ENCODE measurements at places on chromosomes 1 and 21.

- no peak overlapping the region for H3K27ac ChIP-seq
- no peaks in the 10 kb centered on the region for H3K27me3 ChIP-seq
- H3K4me3 ChIP-seq = no peak overlapping the region
- peaks cover 20% of the 10 kb centered on the region for H3K4me1 ChIP-seq
- peaks cover 47% of the 10 kb centered on the region for H3K36me3 ChIP-seq
- DNase-seq = no peak
Measured at GRCh38 chr1:221739018-221739676, 2.7 kb downstream of the DUSP10 start.

DNA sequence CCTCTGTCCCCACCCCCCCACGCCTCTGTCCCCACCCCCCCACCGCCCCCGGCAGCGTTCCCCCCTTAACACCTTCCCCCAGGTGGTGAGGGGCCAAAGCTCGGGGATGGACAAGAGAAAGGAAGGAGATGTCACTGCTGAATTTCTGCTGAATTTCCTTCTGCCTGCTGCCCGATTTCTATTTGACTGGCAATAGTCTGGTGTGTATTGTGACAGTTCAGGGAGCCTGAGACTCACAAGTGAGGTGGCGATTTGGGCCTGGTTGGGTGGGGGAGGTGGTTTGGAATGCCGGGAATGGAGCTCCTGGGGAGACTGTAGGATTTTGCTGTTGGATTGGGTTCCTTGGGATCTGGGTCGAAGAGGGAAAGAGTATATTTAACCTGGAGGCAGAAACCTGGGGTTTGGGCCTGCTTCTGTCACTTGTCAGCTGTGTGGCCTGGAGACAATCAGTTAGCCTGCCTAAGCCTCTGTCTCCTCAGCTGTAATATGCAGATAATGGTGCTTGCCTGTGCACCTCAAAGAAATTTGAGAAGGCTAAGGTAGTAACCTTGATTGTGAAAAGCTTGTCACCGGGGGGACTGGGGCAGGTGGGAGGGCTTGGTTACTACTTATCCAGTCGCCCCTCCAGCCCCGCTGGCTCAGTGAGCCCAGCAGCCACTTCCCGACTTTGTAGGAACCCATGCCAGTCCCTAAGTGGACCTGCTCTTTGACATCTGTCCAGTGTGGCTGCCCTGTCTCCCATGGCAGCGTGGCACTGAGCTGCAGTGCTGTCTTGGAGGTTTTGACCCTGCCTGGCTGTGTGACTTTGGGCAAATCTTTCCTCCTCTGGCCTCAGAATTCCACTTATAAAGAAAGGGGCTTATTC, 7.7 kb upstream of the LMNA start:
- no peak for DNase-seq
- peak overlapping the region; percentile 75 for H3K4me3 ChIP-seq
- H3K27me3 ChIP-seq = peaks cover 23% of the 10 kb centered on the region
- peaks cover 2% of the 10 kb centered on the region for H3K36me3 ChIP-seq
- peaks cover 42% of the 10 kb centered on the region for H3K4me1 ChIP-seq

- DNase-seq = no peak
- no peak overlapping the region for H3K27ac ChIP-seq
- no peak overlapping the region for H3K4me3 ChIP-seq
- H3K36me3 ChIP-seq = no peaks in the 10 kb centered on the region
- no peaks in the 10 kb centered on the region for H3K4me1 ChIP-seq
Measured at GRCh38 chr1:2452201-2452931, 23.7 kb upstream of the PLCH2 start.

DNA sequence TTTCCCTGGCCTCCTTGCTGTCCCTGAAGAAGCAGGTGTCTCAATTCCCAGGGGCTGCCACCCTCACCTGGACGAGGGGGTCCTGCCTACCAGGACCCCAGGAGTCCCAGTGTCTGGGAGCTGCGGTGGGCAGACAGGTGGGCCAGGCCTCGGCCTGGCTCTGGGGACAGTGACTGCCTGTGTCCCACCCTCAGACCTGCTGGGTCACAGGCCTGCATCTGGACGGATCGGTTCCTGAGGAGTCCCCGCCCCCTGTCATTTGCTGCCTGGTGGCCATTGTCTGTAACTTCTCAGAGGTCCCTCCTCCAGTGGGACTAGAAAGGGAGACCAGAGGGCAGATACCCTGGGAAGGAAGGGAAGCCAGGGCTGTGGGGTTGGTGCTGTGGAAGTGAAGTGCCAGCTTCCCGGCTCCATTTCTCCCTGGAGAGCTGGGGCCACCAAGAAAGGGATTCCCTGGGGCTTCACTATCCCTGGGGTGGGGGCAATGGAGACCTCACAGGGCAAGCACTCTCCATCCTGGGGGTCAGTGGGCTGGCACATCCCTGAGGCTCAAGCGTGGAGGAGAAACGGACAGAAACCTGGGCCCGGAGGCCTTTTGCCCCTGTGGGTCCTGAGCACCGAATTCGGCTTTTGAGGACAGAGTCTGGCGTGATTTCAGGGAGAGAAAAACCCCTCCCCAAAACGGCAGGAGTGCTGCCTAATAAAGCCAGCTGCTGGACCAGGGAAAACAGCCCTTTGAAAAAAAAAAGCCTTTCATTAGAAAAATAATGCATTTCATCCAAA, 157.3 kb downstream of the PEX14 start:
- no peak overlapping the region for H3K4me3 ChIP-seq
- DNase-seq = no peak
- no peaks in the 10 kb centered on the region for H3K4me1 ChIP-seq
- no peaks in the 10 kb centered on the region for H3K36me3 ChIP-seq
- no peak overlapping the region for H3K27ac ChIP-seq
- H3K27me3 ChIP-seq = no peaks in the 10 kb centered on the region

- no peaks in the 10 kb centered on the region for H3K36me3 ChIP-seq
- no peak for DNase-seq
- H3K27ac ChIP-seq = no peak overlapping the region
- H3K27me3 ChIP-seq = peaks cover 10% of the 10 kb centered on the region
- H3K4me3 ChIP-seq = no peak overlapping the region
Measured at GRCh38 chr1:55309786-55310504, 94.8 kb upstream of the USP24 start.

GRCh38 chr1:236750928-236751327, 44.2 kb upstream of the MTR start:
- no peak overlapping the region for H3K4me3 ChIP-seq
- no peak overlapping the region for H3K27ac ChIP-seq
- no peaks in the 10 kb centered on the region for H3K4me1 ChIP-seq
- peaks cover 4% of the 10 kb centered on the region for H3K27me3 ChIP-seq
- no peaks in the 10 kb centered on the region for H3K36me3 ChIP-seq

DNA sequence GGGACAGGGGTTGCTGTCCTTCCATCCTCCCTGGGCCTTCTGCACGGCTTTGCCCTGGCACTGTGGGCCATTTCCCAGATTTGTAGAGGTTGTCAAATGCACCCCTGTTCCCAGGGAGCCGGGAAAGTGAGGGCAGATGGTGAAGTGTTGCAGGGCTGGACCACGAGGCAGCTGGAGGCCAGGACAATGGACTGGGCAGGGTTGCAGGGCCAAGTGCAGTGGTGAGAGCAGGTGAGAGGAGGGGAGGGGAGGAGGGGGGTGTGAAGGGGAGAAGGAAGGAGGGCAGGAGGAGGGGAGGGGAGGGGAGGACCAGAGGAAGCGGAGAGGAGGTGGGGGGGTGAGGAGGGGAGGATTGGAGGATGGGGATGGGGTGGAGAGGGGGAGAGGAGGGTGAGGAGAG, 443.9 kb downstream of the CAMTA1 start:
- DNase-seq = no peak
- no peaks in the 10 kb centered on the region for H3K27me3 ChIP-seq
- no peaks in the 10 kb centered on the region for H3K4me1 ChIP-seq
- no peak overlapping the region for H3K27ac ChIP-seq
- H3K4me3 ChIP-seq = no peak overlapping the region

- H3K36me3 ChIP-seq = peaks cover 45% of the 10 kb centered on the region
- no peak overlapping the region for H3K4me3 ChIP-seq
- no peak overlapping the region for H3K27ac ChIP-seq
- H3K4me1 ChIP-seq = peaks cover 13% of the 10 kb centered on the region
Measured at GRCh38 chr1:35436078-35436477, 121.1 kb downstream of the KIAA0319L start.

GRCh38 chr21:37176716-37177115, 90.4 kb downstream of the VPS26C start:
- peaks cover 40% of the 10 kb centered on the region for H3K36me3 ChIP-seq
- no peak overlapping the region for H3K27ac ChIP-seq
- no peaks in the 10 kb centered on the region for H3K4me1 ChIP-seq
- DNase-seq = no peak

GRCh38 chr1:204073837-204074273, 940 bp downstream of the SOX13 start:
- peaks cover 73% of the 10 kb centered on the region for H3K27me3 ChIP-seq
- no peaks in the 10 kb centered on the region for H3K36me3 ChIP-seq
- H3K4me3 ChIP-seq = peak overlapping the region; percentile 67
- H3K27ac ChIP-seq = no peak overlapping the region
- H3K4me1 ChIP-seq = peaks cover 5% of the 10 kb centered on the region

DNA sequence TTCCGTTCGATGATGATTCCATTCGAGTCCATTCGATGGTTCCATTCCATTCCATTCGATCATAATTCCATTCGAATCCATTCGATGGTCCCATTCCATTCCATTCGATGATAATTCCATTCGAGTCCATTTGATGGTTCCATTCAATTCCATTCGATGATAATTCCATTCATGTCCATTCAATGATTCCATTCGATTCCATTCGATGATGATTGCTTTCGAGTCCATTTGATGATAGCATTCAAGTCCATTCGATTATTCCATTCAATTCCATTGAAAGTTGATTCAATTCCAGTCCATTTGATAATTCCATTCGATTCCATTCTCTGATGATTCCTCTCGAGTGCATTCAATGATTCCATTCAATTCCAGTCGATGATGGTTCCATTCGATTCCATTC, 3895.3 kb downstream of the SRGAP2C start:
- no peak overlapping the region for H3K27ac ChIP-seq
- peaks cover 8% of the 10 kb centered on the region for H3K36me3 ChIP-seq
- no peak for DNase-seq
- H3K27me3 ChIP-seq = no peaks in the 10 kb centered on the region
- no peak overlapping the region for H3K4me3 ChIP-seq

DNA sequence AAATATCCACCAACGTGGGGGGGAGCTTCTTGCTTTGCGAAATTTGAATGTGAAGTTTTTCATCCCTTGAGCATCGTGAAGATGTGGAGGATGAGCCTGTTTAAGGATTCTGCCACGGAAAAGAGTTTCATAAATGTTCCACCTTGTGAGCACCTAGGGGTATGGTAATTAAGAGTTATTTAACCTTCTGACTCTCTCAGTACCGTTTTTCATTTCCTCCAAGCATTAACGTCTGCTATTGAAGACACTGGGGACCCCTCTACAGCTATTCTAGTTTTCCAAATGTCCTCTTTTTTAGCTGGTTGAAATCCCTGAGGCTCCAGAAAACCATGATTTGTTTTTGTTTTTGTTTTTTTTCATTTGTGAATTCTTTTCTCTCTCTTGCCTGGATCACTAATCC, 79.1 kb upstream of the GALNT2 start:
- no peak overlapping the region for H3K27ac ChIP-seq
- H3K36me3 ChIP-seq = no peaks in the 10 kb centered on the region
- peaks cover 7% of the 10 kb centered on the region for H3K27me3 ChIP-seq
- DNase-seq = no peak
- H3K4me3 ChIP-seq = no peak overlapping the region

DNA sequence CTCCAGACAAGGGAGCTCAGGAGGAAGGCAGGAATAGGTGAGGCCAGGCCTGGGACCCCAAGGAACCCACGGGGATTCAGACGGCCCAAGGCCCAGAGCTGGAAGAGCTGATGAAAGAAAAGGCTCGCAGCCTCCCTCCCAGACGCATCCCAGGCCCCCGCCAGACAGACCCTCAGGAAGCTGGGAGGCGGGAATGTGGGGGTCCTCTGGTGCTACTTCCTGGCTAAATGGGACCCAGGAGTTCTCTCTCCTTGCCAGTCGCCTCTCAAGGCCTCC, 430 bp downstream of the FBXO2 start:
- no peak overlapping the region for H3K27ac ChIP-seq
- peaks cover 17% of the 10 kb centered on the region for H3K27me3 ChIP-seq
- peaks cover 3% of the 10 kb centered on the region for H3K36me3 ChIP-seq
- no peak for DNase-seq
- peaks cover 23% of the 10 kb centered on the region for H3K4me1 ChIP-seq

DNA sequence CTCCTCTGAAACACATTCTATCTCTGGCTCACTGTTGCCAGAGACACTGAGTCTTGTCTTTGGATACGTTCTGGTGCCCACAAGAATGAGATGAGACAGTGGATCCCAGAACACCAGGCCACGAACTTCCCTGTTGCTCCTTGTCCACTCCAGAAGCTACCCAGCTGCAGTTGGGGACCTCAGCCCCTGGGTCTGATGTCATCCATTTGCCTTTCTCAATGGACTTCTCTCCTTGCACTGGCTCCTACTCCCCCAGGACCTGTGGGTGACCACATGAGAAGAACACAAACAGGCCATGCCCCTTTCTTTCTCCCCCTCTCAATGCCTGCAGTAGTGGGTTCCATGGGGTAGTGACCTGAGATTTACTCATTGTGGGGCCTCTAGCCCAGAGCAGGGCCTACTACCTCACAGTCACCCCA, 5.9 kb downstream of the NBPF1 start:
- no peaks in the 10 kb centered on the region for H3K4me1 ChIP-seq
- H3K4me3 ChIP-seq = no peak overlapping the region
- H3K27ac ChIP-seq = no peak overlapping the region
- DNase-seq = no peak
- H3K36me3 ChIP-seq = no peaks in the 10 kb centered on the region

GRCh38 chr1:5911871-5912271, 80.4 kb downstream of the NPHP4 start:
- no peak for DNase-seq
- no peak overlapping the region for H3K4me3 ChIP-seq
- no peak overlapping the region for H3K27ac ChIP-seq
- H3K36me3 ChIP-seq = no peaks in the 10 kb centered on the region

All from activated T-helper 1 cell treated with anti-CD3 and anti-CD28 coated beads, Interleukin-12 subunit alpha, Interleukin-12 subunit beta, Interleukin-2, Interleukin-4 antibody, amounts not matched to agents 30 ng/mL and 10 ng/mL and 1 ng/mL, durations not matched to agents 14 hours and 24 hours and 36 hours (primary cell).